ENCODE measurements at places on chromosomes 6 and 20.

DNA sequence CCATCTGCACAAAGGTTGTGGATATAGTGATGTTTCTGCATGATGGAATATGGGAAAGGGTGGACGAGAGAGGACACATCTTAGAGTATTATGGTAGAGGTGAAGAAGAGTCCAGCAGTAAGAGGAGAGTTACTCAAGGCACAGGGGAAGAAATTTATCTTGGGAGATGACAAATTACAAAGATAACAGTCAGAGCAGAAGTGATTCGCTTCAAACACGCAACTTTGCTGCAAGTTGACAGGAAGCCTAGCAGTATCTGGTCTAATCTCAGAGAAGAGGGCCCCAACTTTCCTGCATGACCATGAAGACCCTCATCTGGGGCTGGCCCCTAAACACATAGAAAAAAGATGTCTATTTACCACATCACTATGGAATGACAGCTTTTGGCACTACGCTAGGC, 1.2 kb upstream of the CALHM6 start:
- no peak for DNase-seq

DNA sequence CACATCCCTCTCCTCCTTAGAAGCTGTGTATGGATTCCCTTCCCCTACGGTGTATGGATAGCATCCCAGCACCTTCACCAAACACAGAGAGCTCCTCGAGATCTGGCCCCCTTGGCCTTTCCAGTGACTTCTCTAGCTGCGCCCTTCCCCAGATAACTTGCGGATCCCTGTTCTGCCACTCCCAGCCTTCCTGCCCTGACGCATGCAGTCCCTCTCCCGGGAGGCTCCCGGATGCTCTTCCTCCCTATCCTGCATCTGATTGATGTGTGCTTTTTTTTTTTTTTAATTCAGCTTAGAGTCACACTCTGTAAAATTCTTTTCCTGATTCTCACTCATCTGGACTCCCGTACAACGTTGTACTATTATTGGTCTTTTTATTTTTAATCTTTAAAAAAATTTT, 44.8 kb downstream of the GCNT2 start:
- DNase-seq, result no peak

DNA sequence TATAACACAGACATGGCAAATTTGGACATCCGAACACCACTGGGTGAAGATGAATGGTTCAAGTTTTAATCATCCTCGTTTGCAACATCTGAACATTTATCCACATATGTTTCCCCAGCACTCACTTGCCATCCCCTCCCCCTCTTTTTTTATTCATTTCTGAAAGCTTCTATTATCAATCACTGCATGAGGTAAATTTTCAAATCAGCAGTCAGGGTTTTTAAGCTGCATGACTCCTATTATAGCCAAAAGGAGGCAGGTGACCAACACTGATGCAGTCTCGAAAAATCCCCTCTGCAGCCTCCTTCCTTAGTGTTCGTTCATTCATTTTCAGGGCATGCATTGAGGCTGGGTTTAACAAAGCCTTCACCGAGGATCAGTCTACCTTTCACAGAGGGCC, 530.8 kb upstream of the JARID2 start:
- no peak for DNase-seq

DNA sequence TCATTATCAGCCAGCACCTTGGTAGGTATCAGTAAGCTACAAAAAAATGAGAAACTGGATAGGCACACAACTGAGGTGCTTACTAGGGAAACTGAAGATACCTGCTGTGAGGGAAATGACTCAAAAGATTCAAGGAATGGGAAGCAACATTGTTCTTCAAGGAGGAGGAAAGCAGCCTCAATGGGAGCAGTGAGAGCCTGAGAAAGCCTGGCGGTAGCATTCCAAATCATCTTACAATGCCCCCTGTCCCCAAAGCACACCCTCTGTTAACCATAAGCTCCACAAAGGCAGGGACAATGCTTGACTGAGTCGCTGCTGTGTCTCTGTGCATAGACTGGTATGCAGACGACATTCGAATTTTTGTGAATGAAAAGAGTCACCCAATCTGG, 10.6 kb downstream of the PKHD1 start:
- DNase-seq, result no peak

DNA sequence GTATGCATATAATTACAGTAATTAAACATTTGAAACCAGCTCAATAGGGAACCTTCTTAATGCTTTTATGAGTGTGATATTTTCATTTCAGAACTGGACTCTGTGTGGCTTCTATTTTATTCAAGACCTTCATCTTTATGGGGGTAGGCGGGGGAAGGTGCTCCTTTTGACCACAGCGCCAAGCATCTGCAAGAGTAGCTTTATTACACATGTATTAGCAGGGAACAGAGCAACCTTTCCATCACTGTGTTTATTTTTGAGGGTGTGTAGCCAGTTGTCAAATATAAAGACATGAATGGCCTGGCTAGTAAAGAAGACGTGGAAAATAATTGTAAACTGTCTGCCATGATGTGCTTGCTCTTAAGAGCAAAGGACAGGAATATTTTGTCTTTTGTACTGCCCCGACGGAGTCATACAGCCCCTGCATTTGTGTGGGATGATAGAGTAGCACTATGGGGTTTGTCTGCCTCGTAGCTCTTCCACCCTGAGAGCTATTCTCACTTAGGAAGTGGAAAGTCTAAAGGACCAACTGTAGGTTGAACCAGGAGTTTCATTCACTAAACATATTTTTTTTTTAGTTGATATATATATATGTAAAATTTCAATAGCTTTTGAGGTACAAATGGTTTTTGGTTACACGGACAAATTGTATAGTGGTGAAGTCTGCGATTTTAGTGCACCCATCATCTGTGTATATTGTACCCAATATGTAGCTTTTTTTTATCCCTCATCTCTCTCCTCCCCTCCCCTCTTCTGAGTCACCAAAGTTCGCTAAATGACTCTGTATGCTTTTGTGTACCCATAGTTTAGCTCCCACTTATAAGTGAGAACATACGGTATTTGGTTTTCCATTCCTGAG, 91.2 kb downstream of the CARMIL1 start:
- no peak for DNase-seq

- DNase-seq, result no peak
Observed at GRCh38 chr6:78300885-78301284, 566.5 kb upstream of the IRAK1BP1 start.

- no peak for DNase-seq
Observed at GRCh38 chr6:4224067-4224978, 88.9 kb upstream of the ECI2 start.

GRCh38 chr6:149566410-149567193, 427 bp downstream of the GINM1 start:
- peak; percentile 61 for DNase-seq

DNA sequence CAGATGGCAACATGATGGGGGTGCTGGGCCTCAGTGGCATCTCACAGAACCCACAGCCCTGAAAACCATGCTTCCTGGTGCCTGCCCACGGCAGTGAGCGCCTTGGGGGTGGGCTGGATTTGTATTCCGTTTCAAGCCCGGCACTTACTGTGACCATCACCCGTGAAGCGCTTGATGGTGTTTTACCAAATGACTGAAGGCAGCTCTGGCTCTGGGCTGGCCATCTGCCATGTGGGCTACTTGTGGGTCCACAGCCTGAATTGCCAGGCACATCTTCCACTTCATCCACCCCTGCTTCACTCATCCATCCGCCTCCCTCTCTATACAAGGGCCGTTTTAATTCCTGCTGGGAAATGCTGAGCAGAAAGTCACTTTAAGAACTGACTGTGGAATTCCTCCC, 250.9 kb upstream of the GMDS start:
- no peak for DNase-seq

DNA sequence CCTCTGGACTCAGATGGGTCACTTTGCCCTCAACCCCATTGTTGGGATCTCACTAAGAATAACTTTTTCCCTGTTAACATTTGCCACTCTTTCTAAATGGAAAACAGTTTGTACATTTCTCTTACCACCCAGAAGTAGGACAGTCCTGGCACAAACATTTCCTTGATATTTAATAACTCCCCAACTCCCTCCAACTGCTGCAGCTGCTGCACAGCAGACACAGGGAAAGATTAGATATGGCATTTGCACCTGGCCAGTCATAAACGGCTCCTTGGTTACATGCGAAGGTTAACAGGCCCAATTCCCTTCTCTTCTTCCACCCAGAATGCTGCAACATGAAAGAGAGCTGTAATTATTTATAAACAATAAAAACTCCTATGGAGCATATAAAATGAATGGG, 55.9 kb upstream of the SOX4 start:
- DNase-seq, result no peak

DNA sequence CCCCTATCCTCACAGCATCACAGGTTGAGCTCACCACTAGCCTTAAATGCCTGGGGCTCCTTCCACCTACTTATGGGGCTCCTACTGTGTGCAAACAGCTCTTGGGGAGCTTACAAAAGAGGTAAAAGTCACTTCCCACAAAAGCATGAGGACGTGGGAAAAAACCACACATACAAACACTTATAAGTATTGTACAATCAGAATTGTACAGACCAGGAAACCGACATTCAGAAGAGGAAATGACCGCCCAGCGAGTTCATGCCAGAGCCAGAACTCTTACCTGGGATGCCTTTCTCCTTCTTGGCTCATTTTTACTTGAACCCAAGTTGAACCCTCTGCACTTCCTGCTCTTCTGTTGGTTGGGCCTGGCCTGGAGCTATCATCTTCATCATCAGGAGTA, 6.3 kb upstream of the PPP1R16B start:
- no peak for DNase-seq

GRCh38 chr6:114467931-114468330, 125.1 kb upstream of the HS3ST5 start:
- DNase-seq, result no peak

DNA sequence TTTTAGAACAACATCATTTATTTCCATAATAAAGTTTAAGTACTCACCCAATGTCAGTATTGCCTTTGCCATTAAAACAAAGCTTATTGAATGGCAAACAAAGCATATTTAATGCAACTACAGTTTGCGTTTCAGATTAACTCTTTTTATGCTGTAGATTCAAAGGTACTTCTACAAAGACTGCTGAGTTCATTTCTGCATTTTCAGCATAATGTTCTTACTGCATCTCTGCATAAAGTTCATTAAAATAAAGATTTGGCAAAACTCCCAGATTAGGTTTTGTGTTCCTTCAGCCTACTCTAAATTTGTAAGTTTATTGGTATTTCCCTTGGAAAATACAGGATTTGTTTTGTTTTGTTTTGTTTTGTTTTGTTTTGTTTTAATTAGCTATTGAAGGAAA, 359.4 kb downstream of the ADGRB3 start:
- DNase-seq, result no peak

DNA sequence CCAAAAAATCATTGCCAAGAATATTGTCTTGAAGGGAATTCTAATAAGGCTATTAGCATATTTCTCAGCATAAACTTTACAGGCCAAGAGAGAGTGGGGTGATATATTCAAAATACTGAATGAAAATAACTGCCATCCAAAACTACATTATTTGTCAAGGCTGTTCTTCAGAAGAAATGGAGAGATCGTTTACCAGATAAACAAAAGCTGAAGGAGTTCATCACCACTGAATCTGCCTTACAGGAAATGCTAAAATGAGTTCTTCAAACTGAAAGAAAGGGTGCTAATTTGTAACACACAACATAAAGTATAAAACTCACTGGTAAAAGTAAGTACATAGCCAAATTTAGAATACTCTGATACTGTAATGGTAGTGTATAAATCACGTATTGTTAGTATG, 517.0 kb downstream of the TENT5A start:
- no peak for DNase-seq

DNA sequence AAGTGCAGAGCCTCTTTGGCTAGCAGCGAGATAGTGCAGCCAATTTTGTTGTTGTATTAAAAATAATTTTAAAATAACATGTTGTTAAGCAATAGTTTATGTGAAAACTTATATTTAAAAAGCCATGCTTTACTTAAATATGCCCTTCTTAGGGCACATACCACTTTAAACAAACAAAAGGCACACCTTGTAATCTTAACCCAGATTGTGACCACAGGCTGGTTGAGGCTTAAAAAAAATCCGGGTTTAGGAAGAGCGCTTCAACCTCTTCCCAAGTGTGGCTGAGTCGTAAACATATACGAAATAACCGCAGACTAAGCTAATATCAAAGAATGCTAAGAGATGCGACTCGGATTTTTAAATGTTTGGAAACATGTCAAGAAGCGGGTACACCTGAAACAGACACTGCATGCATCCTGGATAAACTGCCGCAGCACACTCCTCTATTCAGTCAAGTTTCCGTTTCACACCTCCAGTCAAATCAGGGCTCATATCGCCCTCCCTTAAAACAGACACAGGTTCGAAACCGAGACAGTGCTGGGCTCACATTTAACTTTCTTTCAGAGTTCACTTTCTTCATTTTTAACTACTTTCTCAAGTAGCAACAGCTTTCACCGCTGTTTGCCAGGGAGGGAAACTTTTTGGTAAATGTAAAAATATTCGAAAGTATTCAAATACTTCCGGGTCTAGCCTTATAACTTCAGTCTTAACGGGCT, 1.5 kb downstream of the DEK start:
- DNase-seq, result peak; percentile 51

DNA sequence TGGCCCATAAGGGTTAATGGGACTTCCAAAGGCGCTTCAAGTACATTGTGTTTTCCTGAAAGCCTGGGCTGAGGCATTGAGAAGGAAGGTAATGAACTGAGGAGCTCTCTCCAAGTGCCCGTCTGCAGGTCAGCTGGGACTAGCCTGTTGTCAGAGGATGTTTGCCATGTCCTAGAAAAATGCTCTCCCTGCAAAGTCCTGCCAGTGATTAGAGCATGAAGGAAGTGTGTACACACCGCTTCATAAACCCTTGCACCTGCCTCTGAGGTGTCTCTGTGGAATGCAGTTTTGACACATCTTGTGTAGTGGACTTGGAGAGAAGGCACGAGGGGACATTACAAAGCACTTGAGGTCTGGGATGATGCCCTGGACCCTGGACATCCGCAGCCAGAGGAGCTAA, 506.7 kb downstream of the KIF16B start:
- no peak for DNase-seq

DNA sequence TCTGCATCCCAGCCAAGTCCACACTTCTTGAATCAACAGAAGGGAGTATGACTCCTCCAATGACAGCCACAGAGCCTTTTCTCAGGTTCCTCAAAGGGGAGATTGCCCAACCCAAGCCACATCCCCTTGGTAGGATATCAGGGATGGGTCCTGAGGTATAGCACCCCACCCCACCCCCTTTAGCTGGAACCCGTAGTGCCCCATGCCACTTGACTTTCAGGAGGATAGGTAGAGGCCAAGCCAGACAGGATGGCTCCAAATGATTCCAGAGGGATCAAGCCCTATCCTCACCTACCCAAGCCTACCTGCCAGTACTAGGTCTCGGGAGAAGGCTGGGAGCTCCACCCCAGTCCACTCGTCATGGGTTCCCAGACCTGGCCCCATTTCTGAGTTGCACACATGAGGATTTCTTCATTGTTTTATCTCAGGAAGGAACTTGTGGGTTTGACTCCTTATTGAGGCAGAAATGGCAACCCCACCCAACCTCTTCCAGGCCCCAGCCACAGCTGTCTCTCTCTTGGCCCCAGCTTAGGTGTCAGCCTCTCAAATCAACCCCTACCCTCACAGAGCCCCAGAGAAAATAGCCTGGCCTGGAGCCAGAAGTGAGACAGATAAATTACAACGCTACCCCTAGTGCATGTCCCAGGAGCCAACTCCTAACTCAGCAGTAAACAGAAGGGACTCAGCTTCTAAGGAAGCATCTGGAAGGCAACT, 3.6 kb downstream of the CCND3 start:
- DNase-seq, result no peak

GRCh38 chr20:60467771-60468170, 509.5 kb downstream of the CDH26 start:
- DNase-seq, result no peak

Data from activated T-cell treated with anti-CD3 and anti-CD28 coated beads, Interleukin-2, amount 50 U/mL, for 48 hours (primary cell).